ENCODE measurements at places on chromosomes 2 and 18. TPM values are rescaled to one million over a fixed set of nuclear protein-coding genes. Genes with fewer than 3 reads are reported as not detected.

DNA sequence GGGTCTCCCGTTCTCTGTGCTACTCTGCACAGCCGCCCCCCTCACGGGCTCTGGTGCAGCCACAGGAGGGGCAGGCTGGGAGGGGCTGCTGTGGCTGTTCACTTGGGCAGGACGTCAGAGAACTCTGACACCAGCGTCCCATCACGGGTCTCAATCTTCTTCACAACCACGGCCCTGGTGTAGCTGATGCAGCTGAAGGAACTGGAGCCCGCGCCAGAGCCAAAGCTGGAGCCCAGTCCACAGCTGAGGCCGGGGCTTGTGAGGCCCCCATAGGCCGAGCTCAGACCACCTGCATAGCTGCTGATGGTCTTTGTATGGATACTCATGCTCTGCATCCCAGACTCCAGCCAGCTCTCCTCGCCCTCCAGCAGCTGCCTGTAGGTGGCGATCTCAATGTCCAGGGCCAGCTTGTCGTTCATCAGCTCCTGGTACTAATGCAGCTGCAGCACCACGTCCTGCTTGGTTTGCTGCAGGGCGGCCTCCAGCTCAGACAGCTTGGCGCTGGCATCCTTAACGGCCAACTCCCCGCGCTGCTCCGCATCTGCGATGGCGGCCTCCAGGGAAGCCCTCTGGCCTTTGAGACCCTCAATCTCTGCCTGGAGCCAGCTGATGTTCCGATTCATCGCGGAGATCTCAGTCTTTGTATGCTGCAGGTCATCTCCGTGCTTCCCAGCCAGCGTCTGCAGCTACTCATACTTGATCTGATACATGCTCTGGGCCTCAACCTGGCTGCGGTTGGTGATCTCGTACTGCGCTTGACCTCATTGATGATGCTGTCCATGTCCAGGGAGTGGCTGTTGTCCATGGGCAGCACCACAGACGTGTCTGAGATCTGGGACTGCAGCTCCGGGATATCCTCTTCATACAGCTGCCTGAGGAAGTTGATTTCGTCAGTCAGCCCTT, 7.4 kb upstream of the DUSP19 start:
- DNase-seq = no peak

GRCh38 chr2:95390272-95390880, 12.1 kb upstream of the FAHD2A start:
- no peak for DNase-seq

SULT1C2 gene
- not detected for total RNA-seq

DNA sequence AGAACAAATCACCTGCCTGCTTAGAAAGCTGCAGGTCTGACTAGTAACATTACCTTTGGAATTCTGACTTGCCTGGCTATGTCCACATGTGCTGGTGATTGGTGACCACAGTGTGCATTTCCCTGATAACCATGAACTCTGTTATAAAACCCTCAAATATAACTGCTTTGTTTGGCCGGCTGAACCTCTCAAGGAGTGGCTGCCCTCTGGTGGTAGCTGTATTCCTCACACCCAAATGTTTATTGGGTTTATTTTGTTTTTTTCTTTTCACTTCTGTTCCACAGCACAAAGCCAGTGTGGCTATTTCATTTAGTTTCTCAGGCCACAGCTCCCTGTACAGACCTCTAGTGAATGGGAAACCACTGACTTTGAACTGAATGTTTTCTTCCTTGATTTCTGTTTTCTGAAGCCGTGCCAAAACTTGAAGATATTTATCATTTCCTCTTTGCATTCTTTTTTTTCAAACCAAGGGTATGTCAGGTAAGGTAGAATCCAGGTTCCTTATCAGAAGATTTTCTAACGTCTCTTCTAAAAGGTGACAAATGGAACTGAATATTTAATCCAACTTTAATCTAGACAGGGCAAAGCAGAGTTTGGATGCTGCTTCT, 549.0 kb upstream of the VRK2 start:
- no peak for DNase-seq

DNA sequence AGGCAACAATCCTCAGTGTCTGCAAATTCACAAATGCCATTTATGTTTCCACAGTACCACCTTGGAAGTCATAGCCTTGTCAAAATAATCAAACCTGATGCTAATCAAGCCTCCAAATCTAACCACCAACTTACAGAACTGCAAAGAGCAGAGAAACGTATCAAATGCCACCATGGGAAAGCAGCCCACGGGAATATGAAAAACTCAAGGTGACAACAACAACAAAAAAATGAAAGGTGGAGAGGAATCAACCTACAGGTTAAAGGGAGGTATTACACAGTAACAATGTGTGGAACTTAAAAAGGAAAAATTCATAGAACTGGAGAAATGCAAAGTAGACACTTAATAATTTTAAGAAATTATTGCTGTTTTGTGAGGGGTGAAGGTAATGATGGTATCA, 46.7 kb downstream of the CD226 start:
- DNase-seq = no peak

LRRC30 gene
- total RNA-seq = not detected

DNA sequence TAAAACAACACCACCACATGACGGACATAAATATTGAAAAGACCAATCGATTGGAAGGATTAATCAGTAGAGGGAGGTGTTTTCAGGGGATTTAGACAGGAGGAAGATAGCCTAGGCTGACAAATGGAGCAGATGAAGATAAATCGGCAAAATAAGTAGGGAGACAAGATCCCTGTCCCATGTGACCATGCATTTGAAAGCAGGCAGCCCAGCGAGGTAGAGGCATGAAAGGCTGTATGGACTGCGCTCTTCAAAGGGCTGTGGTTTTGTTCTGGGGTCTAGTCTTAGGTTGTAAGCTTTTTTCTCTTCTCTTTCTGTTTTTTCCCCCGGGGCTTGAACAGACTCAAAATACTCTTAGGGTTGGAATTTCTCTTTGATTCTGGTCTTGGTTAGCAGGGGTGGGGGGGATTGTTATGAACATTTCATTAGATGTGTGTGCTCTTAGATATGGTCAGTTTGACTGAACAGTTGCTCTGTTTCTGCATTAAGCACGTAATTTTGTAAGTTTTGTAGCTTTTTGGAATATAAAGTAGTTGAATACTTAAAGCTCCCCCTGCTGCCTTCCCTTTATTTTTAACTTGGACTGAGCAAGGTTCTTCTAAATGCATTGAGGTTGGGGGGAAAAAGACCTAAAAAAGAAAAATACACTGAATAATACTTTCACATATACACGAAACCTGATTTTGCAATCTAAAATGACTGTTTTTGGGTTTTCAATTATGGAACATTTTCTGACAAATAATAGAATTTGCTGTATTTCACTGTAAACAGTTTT, 32.2 kb downstream of the ZNF532 start:
- no peak for DNase-seq

GRCh38 chr18:42030586-42031182, 75.7 kb downstream of the PIK3C3 start:
- DNase-seq = no peak

C2orf15 gene
- total RNA-seq = 4.2 TPM
